ENCODE measurements at places on chromosomes 1 and 21.

- no peak for DNase-seq
Observed at GRCh38 chr1:23564529-23565122, 5.3 kb upstream of the ID3 start.

DNA sequence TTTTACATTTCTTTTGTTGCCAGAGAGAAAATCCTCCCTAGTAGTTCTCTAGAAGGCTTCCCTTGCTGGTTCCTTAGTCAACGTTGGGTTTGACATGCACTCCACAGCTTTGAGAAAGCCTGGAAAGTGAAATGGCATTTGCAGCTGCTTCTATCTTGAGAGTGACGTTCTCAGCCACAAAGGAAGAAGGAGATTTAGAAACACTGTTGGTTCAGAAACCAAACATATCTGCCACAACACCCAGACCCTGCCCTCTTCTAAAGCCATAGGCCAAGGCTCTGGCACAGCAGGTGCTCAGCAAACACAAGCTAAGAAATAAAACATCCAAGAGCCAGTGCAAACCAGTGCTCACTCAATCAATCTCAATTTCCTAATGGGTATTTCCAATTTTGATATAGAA lies 121.4 kb downstream of the CCDC185 start:
- DNase-seq = no peak

DNA sequence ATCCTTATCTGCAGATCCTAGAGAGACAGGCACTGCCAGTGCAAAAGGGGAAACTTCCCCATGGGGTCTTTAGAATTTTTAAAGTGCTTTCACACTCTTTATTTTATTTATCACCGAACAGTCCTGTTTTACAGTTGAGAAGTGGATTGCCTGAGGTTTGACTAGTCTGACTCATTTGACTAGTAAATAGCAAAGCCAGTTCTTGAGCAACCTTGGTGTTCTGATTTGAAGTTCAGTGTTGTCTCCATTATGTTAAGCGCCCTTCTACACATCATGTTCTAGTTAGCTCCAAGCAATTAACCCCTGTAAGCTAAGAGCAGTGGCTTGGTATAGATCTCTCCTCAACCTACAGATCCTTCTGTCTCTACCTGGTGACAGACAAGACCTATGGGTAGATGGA lies 262.9 kb downstream of the CACNA1E start:
- DNase-seq = no peak

GRCh38 chr1:64733581-64734286 lies 11.1 kb upstream of the RAVER2 start:
- DNase-seq = no peak

DNA sequence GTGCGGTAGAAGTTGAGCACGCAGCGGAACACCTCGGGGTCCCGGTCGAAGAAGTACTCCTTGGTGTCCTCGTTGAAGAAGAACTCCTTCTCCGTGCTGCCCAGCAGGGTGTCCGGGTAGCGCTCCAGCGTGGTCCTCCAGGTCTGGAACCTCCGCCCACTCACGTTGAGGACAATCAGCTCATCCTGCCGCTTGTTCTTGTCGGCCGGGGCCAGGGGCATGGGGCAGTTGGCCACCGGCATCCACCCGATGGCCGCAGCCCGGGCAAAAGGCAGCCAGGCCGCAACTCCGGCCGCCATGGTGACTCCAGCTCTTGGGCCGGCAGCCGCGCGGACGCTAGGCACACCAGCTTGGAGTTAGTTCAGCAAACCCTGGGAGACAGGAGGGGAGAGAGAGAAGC lies 7.0 kb downstream of the KCND3 start:
- no peak for DNase-seq

Data from Kasumi-1 (cell line).